ENCODE measurements at places on chromosomes 1 and 21. TPM values are rescaled to one million over a fixed set of nuclear protein-coding genes. Genes with fewer than 3 reads are reported as not detected.
A peak's percentile ranks its signal among the peaks of the same experiment; 100 is the strongest.

DTL gene
- 0.64 TPM for total RNA-seq

GRCh38 chr1:152444045-152444444, 30.0 kb upstream of the CRNN start:
- DNase-seq: peak; percentile 54

GRCh38 chr1:15409388-15410222, at the start of gene EFHD2:
TSS of gene EFHD2 (plus strand) at chr1:15409888. CDS start at chr1:15409972, 84 bp downstream.
- peak; percentile 93 for DNase-seq

GRCh38 chr1:17128361-17128760, 9.1 kb upstream of the PADI2 start:
- DNase-seq: no peak

GRCh38 chr1:110309767-110310166, 29.4 kb upstream of the RBM15 start:
- no peak for DNase-seq

SPEN gene
- 34.2 TPM for total RNA-seq

KIAA0040 gene
- 17.6 TPM for total RNA-seq

DNA sequence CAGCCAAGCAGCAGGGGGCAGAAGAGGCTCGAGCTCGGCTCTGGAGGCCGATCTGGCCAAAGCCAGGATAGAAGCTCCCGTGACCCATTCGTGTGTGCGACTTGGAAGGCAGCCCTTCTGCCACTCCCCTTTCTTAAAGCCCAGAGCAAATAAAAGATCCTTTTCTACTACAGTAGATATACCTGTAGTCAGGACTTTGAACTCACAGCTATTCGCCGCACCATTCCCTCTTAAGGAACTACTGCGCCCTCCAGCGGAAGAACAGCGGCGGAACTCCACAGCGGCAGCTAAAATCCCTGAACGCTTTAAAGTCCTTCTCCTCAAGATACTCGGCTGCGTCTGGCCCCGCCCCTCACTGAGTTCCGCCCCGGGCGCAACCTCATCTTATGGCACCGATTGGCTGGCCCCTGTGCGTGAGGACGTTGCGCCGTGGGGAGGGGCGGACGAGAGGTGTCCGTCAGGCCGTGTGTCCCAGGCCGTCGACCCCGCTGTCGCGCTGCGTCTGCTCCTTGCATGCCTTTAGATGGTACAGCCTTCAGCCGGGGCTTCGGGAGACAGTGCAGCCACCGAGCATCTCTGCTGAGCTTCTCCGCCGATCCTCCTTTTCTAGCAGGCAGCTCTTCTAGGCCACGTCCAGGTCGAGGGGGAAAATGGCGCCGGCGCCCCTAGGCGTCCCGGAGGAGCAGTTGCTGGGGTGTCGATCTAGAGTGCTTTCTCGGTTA, at the start of gene LRIG2:
LRIG2 (plus strand) TSS at position 442 of the 722 bp plus-strand sequence; CDS start at position 651, 209 bp downstream.
- DNase-seq: peak; percentile 99

PGLYRP3 gene
- total RNA-seq: not detected

- DNase-seq: no peak
Measured at GRCh38 chr1:45051005-45051772, 39.1 kb downstream of the UROD start.

- peak; percentile 37 for DNase-seq
Measured at GRCh38 chr1:26318338-26319064, 743 bp downstream of the CD52 start.

- no peak for DNase-seq
Measured at GRCh38 chr1:45973121-45973520, 159.3 kb downstream of the PIK3R3 start.

GRCh38 chr21:44614961-44615391, 3.1 kb downstream of the KRTAP10-8 start:
- DNase-seq: peak; percentile 41

C1orf116 gene
- 0.08 TPM for total RNA-seq

DNA sequence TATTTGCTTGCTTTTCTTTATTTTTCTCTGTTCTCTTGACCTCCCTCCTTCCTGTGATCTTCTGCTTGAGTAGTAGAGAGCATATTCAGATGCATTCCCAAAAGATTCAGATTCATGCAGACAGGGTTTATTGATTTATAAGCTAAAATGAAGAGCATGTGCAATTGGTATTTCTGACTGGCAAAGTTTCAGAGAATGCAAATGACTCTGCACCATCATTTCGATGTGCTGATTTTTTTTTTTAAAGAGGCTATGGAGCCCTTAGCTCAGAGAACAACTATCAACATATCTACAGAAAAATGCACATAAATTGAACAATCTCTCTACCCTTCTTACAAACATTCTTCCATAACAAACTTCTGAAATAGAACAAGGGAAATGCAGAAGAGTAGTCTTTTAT, 312.0 kb downstream of the VAV3 start:
- no peak for DNase-seq

DNA sequence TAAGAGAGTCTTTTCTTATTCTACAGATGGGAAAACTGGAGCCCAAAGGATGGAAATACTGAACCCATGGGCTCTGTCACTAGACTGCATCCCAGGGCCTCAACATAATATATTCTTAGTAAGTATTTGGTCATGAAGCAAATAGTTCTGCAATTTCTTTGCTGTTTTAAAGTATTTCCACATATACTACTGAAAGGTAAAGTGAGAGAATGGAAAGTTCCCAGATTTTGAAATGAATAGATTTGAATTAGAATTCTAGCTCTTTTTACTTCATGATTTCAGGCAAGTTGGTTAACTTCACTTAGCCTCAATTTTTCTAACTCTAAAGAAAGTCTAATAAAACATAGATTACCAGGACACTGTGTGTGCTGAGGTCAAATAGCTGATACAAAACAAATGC, 95.6 kb upstream of the FGGY start:
- DNase-seq: no peak

DNA sequence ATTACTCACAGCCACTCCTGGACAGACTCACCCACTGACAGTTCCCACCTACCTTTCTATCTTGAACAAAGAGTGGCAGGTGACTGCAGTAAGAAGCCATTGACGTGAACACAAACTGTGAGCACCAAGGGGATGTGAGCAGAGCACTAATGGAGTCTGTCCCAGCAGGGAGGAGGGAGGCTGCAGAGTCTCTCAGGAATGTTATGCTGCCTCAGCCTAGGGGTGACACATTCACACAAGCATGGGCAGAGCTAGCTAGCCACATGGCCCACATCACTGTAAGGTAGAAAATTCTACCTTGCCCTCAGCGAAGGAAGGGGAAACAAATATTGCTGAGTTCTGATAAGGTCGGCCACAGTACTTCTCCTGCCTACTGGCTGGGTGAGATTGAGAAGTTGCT, 56.8 kb upstream of the PTGFRN start:
- no peak for DNase-seq

STRIP1 gene
- 17.9 TPM for total RNA-seq
